Frontal cortex (tissue), 4 donors: ENCODE measurements at places on chromosomes 12 and 14.

DNA sequence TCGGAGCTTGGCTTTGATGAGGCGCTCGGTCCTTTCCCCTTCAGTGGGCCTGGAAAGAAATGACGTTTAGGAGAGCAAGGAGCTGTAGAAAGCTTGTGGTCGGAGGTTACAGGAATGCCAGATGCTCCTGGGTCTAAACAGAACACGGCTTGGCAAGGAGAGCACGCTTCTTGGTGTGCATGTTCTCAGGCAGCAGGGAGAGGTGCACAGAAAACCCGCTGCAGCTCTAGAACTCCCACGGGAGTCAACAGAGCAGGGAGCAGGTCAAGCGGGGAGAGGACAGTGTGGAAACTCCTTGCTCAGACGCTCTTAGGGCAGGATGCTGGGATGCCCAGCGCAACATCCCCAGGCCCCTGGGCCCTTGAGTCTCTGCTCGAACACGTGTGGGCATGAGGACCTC lies 51.0 kb downstream of the SSH1 start:
- no peak for DNase-seq

DNA sequence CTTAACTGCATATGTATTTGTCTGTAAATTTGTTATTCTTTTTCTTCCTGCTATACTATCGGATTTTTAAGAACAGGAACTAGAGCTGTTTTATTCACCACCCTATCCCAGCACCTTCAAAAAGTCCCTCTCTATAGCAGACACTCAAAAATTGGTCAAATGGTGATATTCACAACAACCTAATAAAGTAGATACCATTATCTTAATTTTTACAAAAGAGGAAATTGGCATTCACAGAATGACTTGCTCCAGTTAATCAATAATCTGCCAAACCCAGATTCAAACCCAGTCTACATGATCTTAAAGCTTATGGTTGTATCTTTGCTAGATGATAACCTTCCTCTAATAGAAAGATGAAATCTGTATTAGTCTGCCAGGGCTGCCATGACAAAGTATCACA lies 426.6 kb downstream of the EGLN3 start:
- no peak for DNase-seq

DNA sequence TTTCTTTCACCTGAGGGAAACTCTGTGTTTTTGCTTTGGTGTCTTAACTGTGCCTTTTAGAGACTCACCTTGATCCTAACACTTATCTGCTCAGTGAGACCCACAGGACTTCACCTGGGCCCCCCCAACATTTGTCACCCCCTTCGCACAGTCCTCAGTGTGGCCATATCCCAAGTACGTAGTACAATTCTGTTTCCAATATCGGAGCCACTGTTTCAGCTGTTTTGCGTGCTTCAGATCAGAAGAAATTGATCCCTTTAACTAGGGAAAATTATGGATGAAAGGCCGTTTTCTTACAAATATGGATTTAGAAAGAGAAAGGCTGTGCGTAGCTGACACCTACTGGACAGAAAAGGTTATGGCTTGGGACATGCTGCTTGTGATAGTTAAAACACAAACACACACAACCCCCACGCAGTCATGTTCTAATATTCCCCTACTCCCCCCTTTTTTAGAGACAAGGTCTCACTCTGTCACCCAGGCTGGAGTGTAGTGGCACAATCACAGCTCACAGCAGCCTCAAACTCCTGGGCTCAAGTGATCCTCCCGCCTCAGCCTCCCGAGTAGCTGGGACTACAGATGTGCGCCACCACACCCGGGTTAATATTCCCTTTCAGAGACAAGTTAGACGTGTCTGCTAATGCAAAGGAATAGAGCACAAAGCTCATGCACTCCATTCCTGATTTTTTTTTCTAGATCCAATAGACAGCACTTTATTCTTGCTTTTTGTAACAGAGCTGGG lies 3.6 kb upstream of the SLC7A8 start:
- DNase-seq = peak; percentile 62

DNA sequence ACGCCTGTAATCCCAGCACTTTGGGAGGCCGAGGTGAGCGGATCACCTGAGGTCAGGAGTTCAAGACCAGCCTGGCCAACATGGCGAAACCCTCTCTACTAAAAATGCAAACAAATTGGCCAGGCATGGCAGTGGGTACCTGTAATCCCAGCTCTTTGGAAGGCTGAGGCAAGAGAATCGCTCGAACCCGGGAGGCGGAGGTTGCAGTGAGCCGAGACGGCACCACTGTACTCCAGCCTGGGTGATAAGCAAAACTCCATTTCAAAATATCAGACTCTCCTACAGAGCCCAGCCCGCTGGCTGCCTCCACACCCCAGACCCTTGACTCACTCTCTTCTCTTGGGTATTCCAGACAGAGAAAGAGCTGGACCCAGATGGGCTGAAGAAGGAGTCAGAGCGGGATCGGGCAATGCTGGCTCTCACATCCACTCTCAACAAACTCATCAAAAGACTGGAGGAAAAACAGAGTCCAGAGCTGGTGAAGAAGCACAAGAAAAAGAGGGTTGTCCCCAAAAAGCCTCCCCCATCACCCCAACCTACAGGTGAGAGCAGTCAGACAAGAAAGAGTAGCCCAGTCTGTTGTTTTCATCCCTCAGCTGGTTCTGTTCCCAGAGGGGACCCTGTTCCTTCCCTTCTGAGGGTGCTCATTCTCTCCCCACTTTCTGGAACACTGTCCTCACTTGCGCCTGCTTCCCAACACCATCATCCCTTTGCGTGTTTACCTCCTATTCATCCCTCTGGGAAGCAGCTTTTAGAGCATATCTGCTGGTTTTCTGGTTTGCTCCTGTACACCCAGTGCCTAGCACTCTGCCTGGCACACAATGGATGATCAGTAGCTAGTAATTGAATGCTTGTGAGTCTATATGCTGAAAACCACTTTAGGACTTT lies 19.7 kb downstream of the AGAP2 start:
- no peak for DNase-seq
